Naive thymus-derived CD8-positive, alpha-beta T cell (primary cell): ENCODE measurements at places on chromosomes 13 and 19. TPM values are rescaled to one million over a fixed set of nuclear protein-coding genes. Genes with fewer than 3 reads are reported as not detected.

GRCh38 chr19:5194641-5195040 lies 146.0 kb downstream of the PTPRS start:
- no peak for DNase-seq

Gene GARIN5A
- 0.96 TPM for polyA plus RNA-seq

DNA sequence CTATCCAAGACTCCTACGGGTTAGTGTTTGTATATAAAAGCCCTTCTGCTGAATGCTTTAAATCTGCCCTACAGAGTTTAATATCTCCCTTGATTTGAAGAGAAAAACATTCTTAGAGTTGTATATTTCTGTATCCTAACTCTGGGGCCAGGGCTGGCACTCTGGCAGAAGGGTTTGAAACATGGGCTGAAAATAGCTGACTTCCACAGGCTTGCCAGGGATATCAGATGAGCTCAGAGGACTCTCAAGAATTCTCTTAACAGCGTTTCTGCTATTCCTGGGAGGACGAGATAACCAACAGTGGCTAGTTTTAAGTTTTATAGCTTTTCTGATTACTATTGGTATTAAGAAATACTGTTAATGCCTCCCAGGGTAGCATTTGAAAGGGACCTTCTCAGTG lies 127.5 kb downstream of the LIG4 start:
- DNase-seq, result no peak

DNA sequence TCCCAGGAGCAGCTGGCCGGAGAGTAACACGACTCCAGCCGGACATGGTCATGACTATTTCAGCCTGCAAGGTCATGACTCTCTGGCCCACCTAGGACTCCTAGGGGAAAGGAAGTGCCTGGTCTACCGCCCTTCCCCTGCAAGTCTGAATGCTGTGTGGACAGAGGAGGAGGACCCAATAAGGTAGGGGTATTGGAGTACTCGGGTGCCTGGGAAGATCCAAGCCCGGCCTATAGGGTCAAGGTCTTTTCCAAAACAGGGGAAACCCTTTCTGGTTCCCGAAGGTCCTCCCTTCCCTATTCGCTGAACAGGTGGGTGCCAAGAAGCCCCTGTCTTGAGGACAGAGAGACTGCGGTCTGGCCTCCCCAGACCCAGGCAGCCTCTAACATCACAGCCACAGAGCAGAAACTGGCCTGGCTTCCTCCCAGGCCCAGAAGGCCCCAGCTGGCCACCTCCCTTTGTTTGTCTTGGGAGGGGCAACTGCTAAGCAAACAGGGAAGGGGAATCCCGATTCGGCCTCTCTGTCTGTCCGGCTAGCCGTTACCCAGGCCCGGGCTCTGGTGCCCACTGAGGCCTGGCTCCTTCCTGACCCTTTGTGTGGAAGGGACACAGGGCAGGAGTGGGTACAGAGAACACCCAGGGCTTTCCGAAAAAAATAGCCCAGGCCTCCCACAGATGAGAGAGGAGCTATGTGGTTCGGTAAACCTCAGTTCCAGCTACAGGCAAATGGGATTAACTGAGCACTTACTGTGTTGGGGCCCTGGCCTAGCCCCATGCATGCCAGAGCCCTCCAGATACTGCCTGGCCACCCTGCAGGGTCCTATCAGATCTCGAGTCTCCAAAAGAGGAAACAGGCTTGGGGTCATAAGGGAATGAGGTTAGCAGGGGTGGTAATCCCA lies 5.2 kb upstream of the GRAMD1A start:
- DNase-seq, result no peak

GRCh38 chr19:54452626-54453025 lies 3.6 kb downstream of the LENG8 start:
- no peak for DNase-seq

Gene ZNF497
- polyA plus RNA-seq, result 2.2 TPM

Gene VSTM2B
- not detected for polyA plus RNA-seq

Gene ZNF486
- polyA plus RNA-seq, result 4.0 TPM

DNA sequence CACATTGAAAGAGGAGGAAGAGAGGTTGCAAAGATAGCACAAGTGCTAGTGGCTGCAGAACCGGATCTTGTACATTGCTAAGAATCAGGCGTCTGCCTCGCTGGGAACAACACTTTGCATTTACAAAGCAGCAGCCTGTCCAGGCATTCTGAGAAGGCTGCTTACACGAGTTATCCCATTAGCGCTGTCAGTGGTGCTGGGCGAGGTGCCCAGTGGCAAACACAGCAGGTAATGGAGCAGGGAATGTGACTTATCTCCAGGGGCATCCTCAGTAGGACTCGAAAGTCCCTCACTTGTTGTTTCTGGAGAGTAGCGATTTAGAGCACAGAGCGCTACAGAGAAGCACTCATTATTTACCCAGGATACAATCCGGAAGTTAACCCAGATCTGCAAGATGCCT lies 209.6 kb downstream of the OLFM4 start:
- DNase-seq, result no peak

DNA sequence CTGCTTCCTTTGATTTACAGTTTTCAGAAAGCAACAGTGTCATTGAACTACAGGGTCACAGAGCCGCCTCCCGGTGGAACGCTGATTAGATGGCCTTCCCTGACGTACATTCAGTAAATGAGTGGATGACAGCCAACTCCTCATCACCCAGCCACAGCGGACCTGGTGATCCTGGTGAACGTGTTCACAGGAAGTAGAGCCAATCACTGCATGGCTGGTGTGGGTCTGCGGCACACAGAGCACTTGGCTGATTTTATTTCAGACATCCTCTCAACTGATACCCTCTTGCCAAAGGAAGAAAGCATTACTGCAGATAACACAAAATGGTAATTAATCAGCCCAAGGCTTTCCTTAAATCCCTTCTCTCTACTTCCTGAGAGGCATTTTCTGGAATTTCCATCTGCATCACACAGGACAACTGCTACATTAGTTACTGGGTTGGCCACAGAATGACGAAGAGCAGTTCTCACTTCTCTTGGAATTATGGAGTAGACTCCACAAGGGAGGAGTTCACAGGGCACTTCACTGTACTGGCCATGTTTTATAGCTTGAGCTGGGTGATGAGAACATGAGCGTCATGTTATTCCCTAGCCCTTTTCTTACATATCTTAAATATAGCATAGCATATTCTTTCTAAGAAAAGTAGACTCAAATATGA lies 84.0 kb upstream of the SLC7A1 start:
- no peak for DNase-seq

GRCh38 chr13:33217256-33217655 lies 68.3 kb downstream of the STARD13 start:
- no peak for DNase-seq

Gene CDX2
- not detected for polyA plus RNA-seq
